ENCODE measurements at places on chromosomes 7 and 10.

GRCh38 chr10:128881086-128881485 lies 586.0 kb upstream of the MGMT start:
- DNase-seq, result no peak

DNA sequence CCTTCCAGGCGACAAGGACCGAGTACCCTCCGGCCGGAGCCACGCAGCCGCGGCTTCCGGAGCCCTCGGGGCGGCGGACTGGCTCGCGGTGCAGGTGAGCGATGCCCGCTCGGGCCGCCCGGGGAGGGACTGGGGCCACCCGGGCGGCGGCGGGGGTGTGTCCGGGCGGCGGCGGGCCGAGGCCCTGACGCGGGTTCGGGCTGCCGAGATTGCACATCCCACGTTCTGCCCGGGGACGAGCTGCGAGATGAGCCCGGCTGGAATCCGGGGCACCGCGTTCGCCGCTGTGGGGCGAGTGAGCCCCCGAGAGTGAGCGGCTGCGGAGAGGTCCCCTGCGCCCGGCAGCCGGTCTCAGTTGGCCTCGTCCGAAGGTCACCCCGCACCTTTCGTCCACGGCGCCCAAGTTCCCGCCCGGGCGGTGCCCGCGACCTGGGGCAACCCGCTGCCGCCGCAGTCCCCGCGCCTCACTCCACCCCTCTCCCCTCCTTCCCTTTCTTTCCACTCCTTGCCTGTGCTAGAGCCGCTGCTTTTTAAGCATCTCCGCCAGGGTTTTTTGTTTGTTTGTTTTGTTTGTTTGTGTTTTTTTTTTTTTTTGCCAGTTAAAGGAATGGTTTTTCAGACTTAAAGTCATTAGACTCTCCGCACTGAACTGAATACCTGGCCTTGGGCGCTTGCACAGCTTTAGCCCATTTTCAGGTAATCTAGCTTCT lies 515 bp downstream of the RALA start:
- no peak for DNase-seq

DNA sequence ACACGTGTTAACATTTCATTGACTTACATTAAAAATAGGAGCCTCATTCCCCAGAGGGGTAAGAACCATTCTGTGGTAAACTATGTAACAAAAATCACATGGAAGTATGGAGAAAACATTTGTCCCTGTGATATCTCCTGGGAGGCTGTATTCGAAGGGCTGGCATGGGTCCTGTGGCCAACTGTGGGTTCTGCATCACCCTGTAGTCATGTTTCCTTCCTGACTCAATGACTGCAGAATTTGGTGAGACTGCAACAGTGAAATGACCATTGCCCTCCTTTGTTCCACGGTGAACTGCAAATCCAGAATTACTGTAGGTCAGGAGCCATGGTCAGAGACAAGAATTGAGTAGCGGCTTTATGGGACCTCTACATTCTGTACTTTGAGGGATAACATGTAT lies 3.6 kb upstream of the ZEB1 start:
- DNase-seq, result no peak

DNA sequence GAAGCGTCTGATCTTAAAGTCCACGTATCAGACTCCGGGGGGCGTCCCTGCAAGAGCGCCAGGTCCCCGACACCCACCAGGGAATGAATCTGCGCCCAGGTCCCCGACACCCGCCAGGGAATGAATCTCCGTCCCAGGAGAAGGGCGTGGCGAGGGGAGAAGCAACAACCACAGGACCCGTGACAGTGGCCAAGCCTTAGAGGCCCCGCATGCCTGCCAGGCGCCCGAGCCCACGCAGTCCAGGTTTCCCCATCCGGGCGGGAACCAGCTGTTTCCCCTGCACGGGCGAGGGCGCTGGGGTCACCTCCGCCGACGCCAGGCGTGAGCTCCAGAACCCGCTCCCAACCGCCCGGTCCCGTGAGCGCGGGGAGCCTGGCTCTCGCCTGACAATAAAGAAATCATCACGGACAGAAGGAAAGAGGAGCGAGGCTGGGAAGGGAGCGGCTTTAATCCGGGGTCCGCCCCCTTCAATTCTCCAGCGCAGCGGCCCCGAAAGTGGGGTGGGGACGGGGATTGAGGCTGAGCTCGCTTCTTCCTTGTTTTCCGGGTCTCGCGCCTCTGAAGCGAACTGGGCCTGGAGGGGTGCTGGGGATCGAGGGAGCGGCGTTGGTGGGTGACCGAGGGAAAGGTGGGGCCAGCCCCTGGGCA lies 29.0 kb upstream of the BMS1 start:
- no peak for DNase-seq

GRCh38 chr7:92636018-92636560 lies 45.9 kb upstream of the FAM133B start:
- no peak for DNase-seq

DNA sequence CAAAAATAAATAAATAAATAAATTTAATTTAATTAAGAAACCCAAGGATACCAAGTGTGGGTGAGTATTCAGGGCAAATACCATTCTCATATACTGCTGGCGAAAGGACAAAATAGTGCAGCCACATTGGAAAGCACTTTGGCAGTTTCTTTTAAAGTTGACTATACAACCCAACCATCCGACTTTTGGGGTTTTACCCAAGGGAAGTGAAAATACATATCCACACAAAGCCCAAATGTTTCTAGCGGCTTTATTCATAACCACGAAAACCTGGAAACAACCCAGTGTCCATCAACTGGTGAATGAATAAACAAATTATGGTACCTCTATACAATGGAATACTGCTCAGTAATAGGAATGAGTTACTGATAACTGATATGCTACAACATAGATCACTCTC lies 36.2 kb upstream of the OGDHL start:
- DNase-seq, result no peak

DNA sequence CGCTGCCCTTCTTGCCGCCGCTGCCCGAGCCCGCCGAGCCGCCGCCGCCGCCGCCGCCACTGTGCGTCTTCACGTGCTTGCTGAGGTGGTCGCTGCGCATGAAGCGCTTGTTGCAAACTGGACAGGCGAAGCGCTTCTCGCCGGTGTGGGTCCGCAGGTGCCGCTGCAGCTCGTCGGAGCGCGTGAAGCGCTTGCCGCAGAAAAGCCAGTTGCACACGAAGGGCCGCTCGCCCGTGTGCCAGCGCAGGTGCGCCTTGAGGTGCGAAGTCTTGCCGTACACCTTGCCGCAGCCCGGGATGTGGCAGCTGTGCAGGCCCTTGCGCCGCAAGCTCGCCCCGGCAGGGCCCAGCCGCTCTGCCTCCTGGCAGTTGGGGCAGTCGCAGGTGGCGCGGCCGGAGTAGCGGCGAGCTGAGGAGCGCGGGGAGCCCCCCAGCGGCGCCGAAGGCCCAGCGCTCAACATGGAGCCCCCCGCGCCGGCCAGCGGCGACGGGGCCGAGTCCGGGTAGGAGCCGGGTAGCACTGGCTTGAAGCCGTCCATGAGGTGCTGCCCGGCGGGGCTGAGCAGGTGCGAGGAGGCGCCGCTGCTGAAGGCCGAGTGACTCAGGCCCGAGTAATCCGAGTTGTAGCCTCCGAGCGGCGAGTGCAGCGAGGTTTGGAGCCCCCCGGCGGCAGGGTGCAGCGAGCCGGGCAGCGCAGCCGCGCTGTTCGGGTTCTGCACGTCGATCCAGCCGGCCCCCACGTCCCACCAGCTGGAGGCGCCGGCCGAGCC lies 2.1 kb downstream of the SP8 start:
- no peak for DNase-seq

GRCh38 chr10:110600487-110601101 lies 33.1 kb downstream of the SMC3 start:
- no peak for DNase-seq

DNA sequence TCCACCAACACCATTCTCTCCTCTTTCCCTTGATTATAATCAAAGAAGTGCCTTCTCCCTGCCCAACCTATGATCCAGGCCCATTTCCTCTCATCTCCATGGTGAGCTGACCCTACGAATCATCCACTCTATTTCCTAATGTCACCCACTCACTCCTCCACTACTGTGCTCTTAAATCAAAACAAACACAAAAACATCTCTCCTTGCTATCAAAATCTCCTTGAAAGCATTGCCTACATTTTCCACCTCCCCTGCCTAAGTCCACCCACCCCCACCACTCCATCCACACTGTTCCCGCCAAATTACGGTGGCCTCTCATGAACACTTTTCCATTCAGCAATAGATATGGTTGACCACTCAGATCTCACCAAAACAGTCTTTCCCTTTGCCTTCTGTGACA lies 5.3 kb downstream of the DYDC1 start:
- DNase-seq, result no peak

DNA sequence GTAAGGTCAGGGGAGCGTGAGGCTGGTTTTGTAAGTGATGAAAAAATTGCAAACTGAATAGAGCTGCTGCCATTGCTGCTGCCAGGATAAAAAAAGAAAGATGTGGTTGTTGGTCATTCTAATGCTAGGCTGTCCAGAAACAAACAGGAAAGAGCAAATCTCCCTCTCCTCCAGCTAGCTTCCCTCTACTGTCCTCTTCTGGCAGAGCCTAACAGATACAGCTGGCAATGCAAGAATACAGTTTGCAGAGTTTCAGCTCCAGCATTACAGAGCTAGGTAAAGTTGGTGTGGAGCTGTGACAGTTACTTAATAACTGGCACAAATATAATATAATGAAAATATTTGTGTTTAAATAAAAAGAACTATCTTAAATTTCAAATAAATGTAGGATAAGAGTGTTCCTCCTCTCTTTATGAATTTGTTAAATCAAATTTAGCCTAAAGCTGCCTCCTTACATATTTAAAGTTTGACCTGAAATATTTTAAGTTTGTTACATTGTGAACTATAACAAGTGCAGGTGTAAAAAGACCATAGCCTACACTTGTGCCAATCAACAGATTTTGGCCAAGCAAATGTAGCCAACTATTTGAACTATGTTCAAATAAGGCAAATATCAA lies 407.7 kb downstream of the SH2D4B start:
- DNase-seq, result no peak

- DNase-seq, result no peak
Observed at GRCh38 chr7:36191292-36191920, 38.4 kb downstream of the EEPD1 start.

DNA sequence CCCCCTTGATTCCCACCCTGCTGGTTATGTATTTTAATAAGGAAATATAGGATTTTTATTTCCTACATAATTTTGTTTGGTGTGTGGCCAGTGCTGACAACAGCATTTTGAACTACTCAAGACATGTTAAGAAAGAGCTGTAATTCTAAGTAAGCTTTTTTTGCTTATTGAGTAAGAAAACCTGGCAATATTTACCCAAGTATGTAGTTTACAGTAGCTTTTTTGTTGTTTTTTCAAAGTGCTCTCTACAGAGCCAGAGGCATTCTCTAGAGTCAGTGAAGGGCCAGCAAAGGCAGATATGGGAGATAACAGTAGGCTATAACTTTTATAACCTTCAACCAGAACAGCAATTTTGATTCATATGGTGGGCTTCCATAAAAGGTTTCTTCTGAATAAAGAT lies 63.2 kb upstream of the TMEM168 start:
- DNase-seq, result no peak

Measured in stimulated activated CD4-positive, alpha-beta T cell treated with anti-CD3 and anti-CD28 coated beads, Interleukin-1b, Interleukin-23, amount 100 ng/mL, for 24 hours (primary cell).